ENCODE measurements at places on chromosomes 5 and 9.

GRCh38 chr5:159906463-159906862, 9.8 kb upstream of the ADRA1B start:
- no peak for DNase-seq

GRCh38 chr5:1973391-1974013, 90.8 kb upstream of the IRX4 start:
- DNase-seq: no peak

DNA sequence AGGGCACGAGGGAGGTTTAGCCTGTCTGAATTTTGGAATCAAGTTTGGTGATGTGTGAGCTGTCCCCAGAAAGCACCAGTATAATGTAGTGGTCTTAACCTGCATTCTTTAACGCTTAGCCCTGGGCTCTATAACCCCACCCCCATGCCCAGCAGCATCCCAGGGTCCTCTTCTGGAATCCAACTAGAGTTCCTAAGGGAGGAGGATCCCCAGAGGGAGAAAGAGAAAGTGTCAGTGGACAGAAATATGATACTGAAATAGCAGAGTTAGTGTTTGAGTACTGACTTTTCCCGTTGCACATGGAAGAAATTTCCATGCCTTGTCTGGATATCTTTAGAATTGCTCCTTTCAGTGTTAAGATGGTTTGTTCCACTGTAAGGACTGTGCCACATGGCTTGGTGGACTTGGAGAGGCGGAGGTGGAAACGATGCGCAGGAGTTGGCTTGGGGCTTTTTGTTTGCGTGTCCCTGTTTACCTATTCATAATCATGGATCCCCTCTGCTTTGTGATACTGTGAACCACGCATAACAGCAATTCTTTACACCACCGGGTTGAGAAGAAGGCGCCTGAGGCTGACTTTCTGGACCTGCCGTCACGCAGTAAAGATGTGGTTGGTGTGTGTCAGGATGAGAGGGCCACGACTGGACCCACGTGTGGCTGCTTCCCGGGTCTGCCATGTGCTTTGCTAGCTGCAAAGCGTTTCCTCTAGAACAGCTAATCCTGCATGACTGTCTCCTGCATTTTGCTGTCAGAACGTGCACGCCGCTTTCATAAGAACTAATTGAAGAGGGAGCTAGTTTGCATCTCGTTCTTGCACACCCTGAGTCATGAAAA, 142.3 kb downstream of the SMARCA2 start:
- DNase-seq: peak; percentile 9

- no peak for DNase-seq
Observed at GRCh38 chr5:132681476-132681831, 7.7 kb downstream of the IL4 start.

GRCh38 chr5:1331861-1332405, 13.0 kb downstream of the CLPTM1L start:
- no peak for DNase-seq

GRCh38 chr9:4225291-4226028, 74.4 kb downstream of the GLIS3 start:
- DNase-seq: no peak

DNA sequence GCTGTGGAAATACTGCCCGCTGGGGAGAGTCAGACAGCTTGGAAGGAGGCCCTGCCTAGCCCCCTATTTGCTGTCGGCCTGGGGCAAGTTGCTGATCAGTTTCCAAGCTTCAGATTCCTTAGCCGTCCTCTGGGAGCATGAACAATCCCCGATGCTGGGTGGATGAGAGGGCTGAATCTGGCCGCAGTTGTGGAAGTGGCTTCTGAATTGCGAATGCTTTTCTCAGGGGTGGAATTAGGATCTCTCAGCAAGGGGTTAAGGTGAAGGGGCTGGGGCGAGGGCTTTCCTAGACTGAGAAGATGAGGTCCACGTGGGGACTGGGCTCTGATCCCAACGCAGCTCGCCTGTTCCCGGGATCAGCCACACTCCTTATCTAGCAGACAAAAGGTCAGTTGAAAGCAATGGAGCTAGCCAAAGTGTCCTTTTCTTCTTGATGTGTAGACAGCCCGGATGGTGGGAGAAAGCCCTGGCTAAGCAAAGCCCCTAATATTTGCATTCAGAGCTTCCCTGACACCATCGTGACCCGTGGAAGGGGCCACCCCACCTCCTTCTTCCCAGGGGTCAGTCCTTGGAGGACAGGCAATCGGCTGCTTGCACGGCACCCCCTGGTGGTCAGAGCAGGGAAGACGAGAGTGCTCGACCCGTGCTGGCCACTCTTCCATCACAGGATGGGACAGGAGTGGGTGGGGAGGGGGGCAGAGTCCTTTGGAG, 54.9 kb downstream of the COL15A1 start:
- peak; percentile 69 for DNase-seq

All from amygdala (tissue), 56 donors.